ENCODE measurements at places on chromosomes 4 and X. TPM values are rescaled to one million over a fixed set of nuclear protein-coding genes. Genes with fewer than 3 reads are reported as not detected.

DNA sequence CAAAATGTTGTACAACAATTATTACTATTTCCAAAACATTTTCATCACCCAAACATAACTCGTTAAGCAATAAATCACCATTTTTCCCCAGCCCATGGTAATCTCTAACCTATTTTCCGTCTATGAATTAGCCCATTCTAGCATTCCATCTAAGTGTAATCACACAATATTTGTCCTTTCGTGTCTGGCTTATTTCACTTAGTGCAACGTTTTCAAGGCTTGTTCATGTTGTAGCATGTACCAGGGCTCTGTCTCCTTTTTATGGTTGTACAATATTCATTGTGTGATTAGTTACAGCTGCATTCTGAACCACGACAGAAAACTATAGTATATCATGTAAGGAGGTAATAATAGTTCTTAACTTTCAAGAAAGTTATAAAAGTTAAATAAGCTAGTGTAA, 656.0 kb upstream of the HS3ST1 start:
- H3K4me3 ChIP-seq = no peak overlapping the region
- no peaks in the 10 kb centered on the region for H3K27me3 ChIP-seq
- DNase-seq = no peak
- no peaks in the 10 kb centered on the region for H3K36me3 ChIP-seq

Gene POU3F4
- not detected for total RNA-seq

Gene CYLC1
- not detected for total RNA-seq

DNA sequence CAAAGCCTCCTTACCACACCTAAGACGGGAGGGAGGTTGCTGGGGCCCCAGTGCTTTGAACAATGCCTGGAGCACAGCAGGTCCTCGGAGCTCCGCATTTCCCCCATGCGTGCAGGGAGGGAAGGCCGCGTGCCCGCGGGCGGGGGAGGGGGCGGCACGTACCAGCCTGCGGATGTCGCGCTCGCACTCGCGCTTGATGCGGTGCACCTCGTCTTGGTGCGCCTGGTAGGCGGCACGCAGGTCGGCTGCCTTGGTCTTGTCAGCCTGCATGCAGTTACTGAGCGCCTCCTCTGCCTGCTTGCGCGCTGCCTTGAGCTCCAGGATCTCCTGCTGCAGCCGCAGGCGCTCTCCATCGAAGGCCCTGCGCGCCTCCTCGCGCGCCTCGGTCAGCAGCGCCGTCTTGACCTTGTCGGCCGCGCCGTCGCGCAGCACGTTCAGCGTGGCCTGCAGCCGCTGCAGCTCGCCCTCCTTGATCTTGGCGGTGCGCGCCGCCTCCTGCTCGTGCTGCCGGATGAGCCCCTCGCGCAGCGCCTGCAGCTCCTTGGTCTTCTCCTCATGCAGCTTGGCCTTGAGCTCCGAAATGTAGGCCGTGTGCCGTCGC, 87.2 kb upstream of the C4orf50 start:
- H3K36me3 ChIP-seq = peaks cover 28% of the 10 kb centered on the region
- H3K4me3 ChIP-seq = no peak overlapping the region
- no peak for DNase-seq
- H3K27me3 ChIP-seq = no peaks in the 10 kb centered on the region
- H3K4me1 ChIP-seq = no peaks in the 10 kb centered on the region

Gene BMP3
- total RNA-seq = not detected

Measured in activated T-helper 1 cell treated with anti-CD3 and anti-CD28 coated beads, Interleukin-12 subunit alpha, Interleukin-12 subunit beta, Interleukin-2, Interleukin-4 antibody, amounts not matched to agents 30 ng/mL and 10 ng/mL and 1 ng/mL, durations not matched to agents 14 hours and 24 hours and 36 hours (primary cell).